ENCODE measurements at places on chromosomes 12 and 14. TPM values are rescaled to one million over a fixed set of nuclear protein-coding genes. Genes with fewer than 3 reads are reported as not detected.
A peak's percentile ranks its signal among the peaks of the same experiment; 100 is the strongest.

GRCh38 chr14:73465823-73466532, 7.6 kb upstream of the NUMB start:
- H3K4me3 ChIP-seq: no peak overlapping the region
- no peaks in the 10 kb centered on the region for H3K27me3 ChIP-seq
- H3K36me3 ChIP-seq: peaks cover 5% of the 10 kb centered on the region
- H3K4me1 ChIP-seq: peaks cover 37% of the 10 kb centered on the region
- H3K27ac ChIP-seq: no peak overlapping the region

GRCh38 chr12:120376934-120377572, 8.1 kb upstream of the MSI1 start:
- no peaks in the 10 kb centered on the region for H3K36me3 ChIP-seq
- H3K27me3 ChIP-seq: peaks cover 71% of the 10 kb centered on the region
- no peak overlapping the region for H3K27ac ChIP-seq
- peaks cover 21% of the 10 kb centered on the region for H3K4me1 ChIP-seq

- H3K27me3 ChIP-seq: no peaks in the 10 kb centered on the region
- peak overlapping the region; percentile 85 for H3K27ac ChIP-seq
Observed at GRCh38 chr12:94458877-94459727, 565 bp downstream of the CEP83 start.

The RFLNA gene
- not detected for total RNA-seq

The GABARAPL1 gene
- 61.0 TPM for total RNA-seq

DNA sequence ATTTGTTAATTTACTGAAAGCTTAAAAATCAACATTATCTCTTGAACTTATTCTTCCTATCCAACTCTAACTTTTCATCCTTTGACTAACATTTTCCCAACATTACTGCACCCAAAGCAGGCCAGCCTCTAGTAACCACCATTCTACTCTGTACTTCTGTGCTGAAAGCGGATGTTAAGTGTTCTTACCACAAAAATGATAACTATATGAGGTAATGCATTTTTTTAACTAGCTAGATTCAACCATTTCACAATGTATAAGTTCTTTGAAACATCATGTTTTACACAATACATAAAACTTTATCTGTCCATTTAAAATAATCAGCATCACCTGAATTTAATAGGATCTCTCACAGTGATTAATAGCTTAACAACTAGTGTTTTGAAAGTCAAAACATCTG, 468.5 kb upstream of the MGAT4C start:
- H3K36me3 ChIP-seq: no peaks in the 10 kb centered on the region
- no peaks in the 10 kb centered on the region for H3K27me3 ChIP-seq
- no peak overlapping the region for H3K4me3 ChIP-seq
- peaks cover 9% of the 10 kb centered on the region for H3K4me1 ChIP-seq
- no peak for DNase-seq
- H3K27ac ChIP-seq: no peak overlapping the region

The NTF3 gene
- not detected for total RNA-seq

The KRT83 gene
- not detected for total RNA-seq

GRCh38 chr14:58736606-58737005, 98.8 kb downstream of the DACT1 start:
- H3K27ac ChIP-seq: no peak overlapping the region
- H3K4me1 ChIP-seq: peaks cover 2% of the 10 kb centered on the region
- peaks cover 21% of the 10 kb centered on the region for H3K27me3 ChIP-seq
- no peaks in the 10 kb centered on the region for H3K36me3 ChIP-seq

DNA sequence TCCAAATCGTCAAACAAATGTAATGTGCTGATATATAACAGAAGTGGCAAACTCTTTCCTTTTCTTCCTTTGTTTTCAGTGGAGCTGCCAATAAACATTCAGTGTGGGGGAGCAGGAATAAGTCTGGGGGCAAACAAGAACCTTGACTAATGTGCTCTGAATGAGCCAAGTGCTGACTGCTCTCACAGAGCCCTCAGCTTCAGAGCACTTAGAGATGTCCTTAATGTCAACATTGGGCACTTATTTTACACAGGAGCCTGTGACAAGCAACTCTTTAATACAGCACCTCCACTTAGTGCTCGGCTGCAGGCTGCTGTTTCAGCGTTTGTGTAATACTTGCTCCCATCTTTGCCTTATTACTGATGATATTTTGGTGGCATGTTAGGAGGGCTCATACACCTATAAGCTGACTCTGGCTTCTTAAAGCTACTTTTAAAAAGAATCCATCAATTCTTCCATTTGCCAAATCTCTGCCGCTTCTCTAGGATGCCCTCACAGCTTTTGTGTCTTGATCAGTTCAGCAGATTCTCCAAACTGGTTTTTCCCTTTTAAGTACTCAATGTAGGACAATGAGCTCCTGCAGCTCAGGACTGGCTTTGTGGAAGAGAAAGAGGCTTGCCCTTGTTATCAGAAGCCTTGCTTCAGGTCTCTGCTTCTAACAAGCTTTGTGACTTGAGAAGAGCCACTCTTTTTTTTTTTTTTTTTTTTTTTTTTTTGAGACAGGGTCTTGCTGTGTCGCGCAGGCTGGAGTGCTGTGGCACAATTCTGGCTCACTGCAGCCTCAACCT, 206.6 kb downstream of the MON2 start:
- H3K27me3 ChIP-seq: no peaks in the 10 kb centered on the region
- no peak for DNase-seq
- no peaks in the 10 kb centered on the region for H3K36me3 ChIP-seq
- H3K27ac ChIP-seq: no peak overlapping the region
- no peak overlapping the region for H3K4me3 ChIP-seq
- H3K4me1 ChIP-seq: no peaks in the 10 kb centered on the region

The PRIM1 gene
- total RNA-seq: 39.7 TPM

GRCh38 chr12:32895688-32896431, 717 bp downstream of the PKP2 start:
- H3K27me3 ChIP-seq: no peaks in the 10 kb centered on the region
- DNase-seq: peak; percentile 65
- H3K27ac ChIP-seq: peak overlapping the region; percentile 87
- peak overlapping the region; percentile 87 for H3K4me3 ChIP-seq
- peaks cover 58% of the 10 kb centered on the region for H3K36me3 ChIP-seq
- peaks cover 57% of the 10 kb centered on the region for H3K4me1 ChIP-seq

The RAB35 gene
- total RNA-seq: 75.4 TPM

DNA sequence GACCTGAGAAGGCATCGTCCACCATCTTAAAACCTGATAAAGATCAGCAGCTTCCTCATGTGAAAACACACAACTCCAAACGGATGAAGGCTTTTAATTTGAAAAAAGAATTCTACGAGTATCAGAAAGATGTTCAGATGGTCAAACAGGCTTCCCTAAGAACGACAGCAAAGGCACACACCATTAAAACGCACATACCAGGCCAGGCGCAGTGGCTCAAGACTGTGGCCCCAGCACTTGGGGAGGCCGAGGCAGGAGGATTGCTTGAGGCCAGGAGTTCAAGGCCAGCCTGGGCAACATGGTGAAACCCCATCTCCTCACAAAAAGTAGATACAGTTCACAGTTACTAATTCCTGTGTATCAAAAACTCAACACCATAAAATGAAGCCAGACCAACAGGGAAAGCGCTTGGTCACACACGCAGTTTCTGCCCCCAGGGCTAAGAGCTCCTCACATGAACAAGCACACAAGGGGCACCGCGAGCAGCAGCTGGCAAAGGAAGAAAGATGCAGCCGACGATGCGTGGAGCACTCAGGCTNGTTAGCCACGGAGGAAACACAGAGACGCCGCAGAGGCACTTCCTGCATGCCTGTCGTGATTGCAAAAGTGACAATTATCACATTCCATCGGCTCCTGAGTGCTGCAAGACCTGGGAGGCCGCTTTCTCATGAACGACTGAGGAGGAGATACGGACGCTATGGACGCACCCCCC, 78.0 kb downstream of the NOC4L start:
- peak; percentile 59 for DNase-seq
- H3K4me1 ChIP-seq: no peaks in the 10 kb centered on the region
- H3K36me3 ChIP-seq: no peaks in the 10 kb centered on the region
- H3K27ac ChIP-seq: no peak overlapping the region
- no peak overlapping the region for H3K4me3 ChIP-seq
- peaks cover 53% of the 10 kb centered on the region for H3K27me3 ChIP-seq

DNA sequence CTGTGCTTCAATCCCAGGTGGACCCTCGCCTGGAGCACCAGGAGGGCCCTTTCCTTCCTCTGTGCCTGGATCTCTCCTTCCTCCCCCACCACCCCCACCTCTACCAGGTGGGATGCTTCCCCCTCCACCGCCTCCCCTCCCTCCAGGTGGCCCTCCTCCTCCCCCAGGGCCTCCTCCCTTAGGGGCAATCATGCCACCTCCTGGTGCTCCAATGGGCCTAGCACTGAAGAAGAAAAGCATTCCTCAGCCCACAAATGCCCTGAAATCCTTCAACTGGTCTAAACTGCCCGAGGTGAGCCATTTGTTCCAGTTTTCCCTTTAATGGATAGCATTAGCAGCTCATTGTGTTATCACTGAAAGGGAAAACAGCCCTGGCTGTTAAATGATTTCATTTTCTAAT, 134.0 kb downstream of the GPR135 start:
- H3K27me3 ChIP-seq: no peaks in the 10 kb centered on the region
- no peak overlapping the region for H3K27ac ChIP-seq
- H3K36me3 ChIP-seq: peaks cover 8% of the 10 kb centered on the region
- no peak for DNase-seq
- H3K4me3 ChIP-seq: no peak overlapping the region

GRCh38 chr14:79573486-79573885, 637.8 kb downstream of the DIO2 start:
- no peak overlapping the region for H3K4me3 ChIP-seq
- no peaks in the 10 kb centered on the region for H3K36me3 ChIP-seq
- no peak overlapping the region for H3K27ac ChIP-seq
- H3K4me1 ChIP-seq: no peaks in the 10 kb centered on the region
- H3K27me3 ChIP-seq: no peaks in the 10 kb centered on the region
- no peak for DNase-seq

GRCh38 chr12:95100264-95101190, 27.1 kb upstream of the NR2C1 start:
- H3K27ac ChIP-seq: peak overlapping the region; percentile 83
- peaks cover 68% of the 10 kb centered on the region for H3K4me1 ChIP-seq
- no peaks in the 10 kb centered on the region for H3K27me3 ChIP-seq
- peak overlapping the region; percentile 51 for H3K4me3 ChIP-seq
- H3K36me3 ChIP-seq: peaks cover 78% of the 10 kb centered on the region
- no peak for DNase-seq

DNA sequence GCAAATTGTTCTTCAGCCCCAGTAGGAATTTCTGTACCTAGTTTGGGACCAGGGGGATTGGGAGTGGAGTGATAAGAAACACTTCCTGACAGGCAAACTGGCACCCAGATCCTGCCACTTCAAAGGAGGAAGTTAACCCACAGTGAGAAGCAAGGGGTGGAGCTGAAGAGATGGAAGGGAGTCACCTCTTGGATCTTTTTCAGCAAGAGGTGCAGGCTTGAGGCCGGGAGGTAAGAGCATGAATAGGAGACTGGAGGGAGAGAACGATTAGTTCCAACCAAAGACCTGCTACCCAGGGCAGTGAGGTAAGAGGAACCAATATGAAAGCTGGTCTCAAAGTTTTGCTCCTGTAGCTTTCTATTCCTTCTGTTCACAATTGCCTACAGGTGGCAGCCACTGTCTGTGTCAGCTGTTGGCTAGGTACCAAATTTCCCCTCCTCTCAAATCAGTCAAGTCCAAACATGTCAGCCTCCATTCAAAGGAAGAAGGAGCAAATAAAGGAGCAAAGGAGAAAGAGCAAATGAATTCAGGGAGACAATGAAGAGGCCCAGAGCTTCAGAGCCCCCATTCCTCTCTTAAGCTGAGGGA, 14.9 kb upstream of the TAC3 start:
- no peaks in the 10 kb centered on the region for H3K36me3 ChIP-seq
- H3K27ac ChIP-seq: no peak overlapping the region
- H3K4me3 ChIP-seq: no peak overlapping the region
- peaks cover 59% of the 10 kb centered on the region for H3K27me3 ChIP-seq
- no peak for DNase-seq

GRCh38 chr14:47917344-47917954, 242.0 kb upstream of the MDGA2 start:
- DNase-seq: peak; percentile 13
- H3K4me1 ChIP-seq: no peaks in the 10 kb centered on the region
- no peaks in the 10 kb centered on the region for H3K27me3 ChIP-seq
- H3K4me3 ChIP-seq: no peak overlapping the region
- no peaks in the 10 kb centered on the region for H3K36me3 ChIP-seq

The DTD2 gene
- 13.9 TPM for total RNA-seq

GRCh38 chr14:104204660-104205149, 66.3 kb downstream of the KIF26A start:
- H3K4me1 ChIP-seq: no peaks in the 10 kb centered on the region
- H3K27ac ChIP-seq: no peak overlapping the region
- H3K4me3 ChIP-seq: no peak overlapping the region
- H3K27me3 ChIP-seq: peaks cover 14% of the 10 kb centered on the region
- DNase-seq: no peak

DNA sequence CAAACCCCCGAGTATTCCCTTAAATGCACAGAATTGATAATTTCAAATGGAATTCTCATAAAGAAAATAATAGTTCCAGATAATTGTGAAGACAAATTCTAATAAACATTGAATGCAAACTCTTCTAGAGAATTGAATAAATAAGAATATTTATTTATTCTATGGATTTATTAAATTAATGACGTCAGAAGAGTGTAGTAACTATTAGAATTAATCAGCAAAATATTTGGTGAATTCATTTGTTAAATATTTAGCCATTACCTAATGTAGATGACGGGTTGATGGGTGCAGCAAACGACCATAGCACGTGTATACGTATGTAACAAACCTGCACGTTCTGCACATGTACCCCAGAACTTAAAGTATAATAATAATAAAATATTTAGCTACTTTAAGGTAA, 33.4 kb upstream of the TBPL2 start:
- no peak overlapping the region for H3K27ac ChIP-seq
- no peak for DNase-seq
- H3K4me3 ChIP-seq: no peak overlapping the region
- no peaks in the 10 kb centered on the region for H3K4me1 ChIP-seq
- no peaks in the 10 kb centered on the region for H3K36me3 ChIP-seq

The CACNA2D4 gene
- total RNA-seq: 0.86 TPM

The P2RX2 gene
- total RNA-seq: not detected

DNA sequence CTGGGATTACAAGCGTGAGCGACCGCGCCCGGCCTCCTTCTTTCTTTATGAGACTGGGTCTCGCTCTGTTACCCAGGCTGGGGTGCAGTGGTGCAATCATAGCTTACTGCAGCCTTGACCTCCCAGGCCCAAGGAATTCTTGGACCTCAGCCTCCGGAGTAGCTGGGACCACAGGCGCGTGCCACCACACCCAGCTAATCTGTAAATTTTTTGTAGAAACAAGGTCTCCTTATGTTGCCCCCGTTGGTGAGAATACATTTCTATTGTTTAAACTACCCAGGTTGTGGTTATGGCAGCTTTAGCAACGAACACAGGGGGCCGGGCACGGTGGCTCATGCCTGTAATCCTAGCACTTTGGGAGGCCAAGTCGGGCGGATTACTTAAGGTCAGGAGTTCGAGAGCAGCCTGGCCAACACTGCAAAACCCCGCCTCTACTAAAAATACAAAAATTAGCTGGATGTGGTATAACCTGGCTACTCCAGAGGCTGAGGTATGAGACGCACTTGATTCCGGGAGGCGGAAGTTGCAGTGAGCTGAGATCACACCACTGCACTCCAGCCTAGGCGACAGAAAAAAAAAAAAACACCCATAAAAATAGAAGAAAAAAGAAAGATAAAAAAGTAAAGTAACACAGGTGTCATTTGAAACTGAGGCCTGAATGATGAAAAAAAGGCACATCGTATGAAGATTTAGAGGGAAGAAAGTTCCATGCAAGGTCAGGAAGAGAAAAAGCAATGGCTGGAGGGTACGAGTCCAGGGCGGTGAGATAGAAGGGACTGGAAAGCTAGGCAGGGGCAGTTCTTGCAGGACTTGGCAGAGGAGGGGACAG, 977 bp upstream of the TMEM120B start:
- peak; percentile 24 for DNase-seq
- peaks cover 28% of the 10 kb centered on the region for H3K36me3 ChIP-seq
- H3K4me1 ChIP-seq: peaks cover 10% of the 10 kb centered on the region
- peak overlapping the region; percentile 88 for H3K27ac ChIP-seq
- peak overlapping the region; percentile 90 for H3K4me3 ChIP-seq

The VRTN gene
- total RNA-seq: not detected

The C14orf39 gene
- not detected for total RNA-seq

The MEG3 gene
- not detected for total RNA-seq

Measured in Calu3 (cell line).